DMS79 treated with DMSO at 0.1 percent for 48 hours (cell line): ENCODE measurements at places on chromosomes 12 and 14.

- no peak for DNase-seq
Observed at GRCh38 chr14:52042371-52043289, 26.2 kb downstream of the NID2 start.

DNA sequence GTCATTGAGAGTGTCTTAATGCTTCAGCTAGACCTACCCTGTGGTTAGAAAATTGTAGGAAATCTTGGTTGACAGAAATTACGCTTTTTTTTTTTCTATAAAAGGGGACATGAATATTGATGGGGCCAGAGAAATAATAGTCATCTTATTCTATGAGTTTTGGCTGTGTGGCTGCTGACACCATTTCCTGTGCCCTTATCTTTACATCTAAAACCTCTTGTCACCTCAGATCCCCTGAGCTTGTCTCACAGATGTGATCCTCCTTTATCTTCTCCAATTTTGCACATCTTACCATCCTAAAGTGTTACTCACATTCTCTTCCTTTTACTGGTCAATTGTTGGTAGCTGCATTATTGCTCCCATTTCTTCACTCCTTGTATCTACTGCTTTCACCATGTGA, 36.1 kb downstream of the ASCL1 start:
- no peak for DNase-seq

DNA sequence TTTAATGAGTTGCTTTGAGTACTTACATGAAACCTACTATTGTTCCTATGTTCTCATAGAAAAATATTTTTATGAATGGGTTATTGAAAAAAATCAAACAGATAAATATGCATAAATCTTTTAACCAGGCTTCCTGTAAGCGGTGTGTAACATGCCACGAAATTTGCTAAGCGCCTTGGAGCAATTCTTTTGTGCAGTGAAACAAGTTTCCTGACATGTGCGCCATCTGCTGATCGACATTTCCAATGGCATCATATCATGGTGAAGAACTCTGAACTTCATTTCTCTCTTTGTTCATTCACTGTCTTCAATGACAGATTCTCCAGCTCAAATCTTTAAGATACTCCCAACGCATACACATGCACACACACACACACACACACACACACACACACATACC, 145.6 kb upstream of the NAV3 start:
- DNase-seq = peak; percentile 68

- DNase-seq = no peak
Observed at GRCh38 chr14:32701475-32701874, 237.2 kb upstream of the NPAS3 start.

DNA sequence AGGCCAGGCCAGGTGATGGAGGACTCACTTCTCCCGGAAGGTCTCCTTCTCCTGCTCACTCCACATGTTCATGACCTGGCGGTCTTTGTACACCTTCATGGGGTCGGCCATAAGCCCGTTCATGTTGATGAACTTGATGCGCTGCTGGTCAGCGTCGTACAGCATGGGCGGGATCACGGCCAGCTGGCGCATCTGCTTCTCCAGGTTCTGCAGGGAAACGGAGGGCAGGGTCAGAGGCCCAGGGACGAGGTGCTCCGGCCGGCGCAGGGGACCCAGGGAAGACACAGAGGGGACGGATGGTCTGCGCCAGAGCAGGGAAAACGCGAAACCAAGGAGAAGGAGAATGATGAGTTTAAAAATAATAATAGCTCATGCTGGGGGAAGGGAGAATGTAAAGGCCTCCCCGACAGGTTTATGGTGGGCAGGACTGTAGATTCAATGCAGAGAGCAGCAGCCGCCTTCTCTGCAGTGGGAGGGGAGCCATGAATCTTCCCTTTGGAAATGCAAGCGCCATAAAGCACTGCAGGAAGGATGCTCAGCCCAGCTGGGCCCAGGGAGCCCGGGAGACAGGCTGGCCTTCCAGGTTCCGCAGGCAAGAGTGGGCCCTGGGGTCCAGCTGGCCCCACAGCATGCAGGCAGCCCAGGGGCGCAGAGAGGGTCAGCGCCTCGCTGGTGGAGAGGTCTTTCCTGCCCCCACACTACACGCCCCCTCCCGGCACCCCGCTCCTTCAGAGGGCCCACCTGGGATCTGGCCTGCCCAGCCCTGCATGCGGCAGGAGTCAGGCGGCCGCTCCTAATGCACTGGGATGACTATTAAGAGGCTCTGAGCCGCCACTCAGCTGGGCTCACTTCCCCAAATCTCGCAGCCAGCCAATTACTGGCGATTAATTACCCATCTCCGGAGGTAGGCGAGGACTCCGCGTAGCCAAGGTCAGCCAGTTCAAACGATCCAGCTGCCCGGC, 132.0 kb downstream of the RFLNA start:
- peak; percentile 30 for DNase-seq

DNA sequence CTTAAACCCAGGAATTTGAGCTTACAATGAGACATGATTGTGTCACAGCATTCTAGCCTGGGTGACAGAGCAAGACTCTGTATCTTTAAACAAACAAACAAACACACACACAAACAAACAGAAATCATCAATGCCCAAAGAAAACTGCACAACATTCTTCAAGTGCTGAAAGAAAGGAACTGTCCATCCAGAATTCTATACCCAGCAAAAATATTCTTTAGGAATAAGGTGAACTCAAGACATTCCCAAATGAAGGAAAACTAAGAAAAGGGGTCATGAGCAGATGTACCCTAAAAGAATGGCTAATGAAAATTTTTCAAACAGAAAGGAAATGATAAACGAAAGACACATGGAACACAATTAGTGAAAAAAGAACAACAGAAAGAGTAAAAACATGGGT, 22.3 kb upstream of the RNF212B start:
- no peak for DNase-seq

DNA sequence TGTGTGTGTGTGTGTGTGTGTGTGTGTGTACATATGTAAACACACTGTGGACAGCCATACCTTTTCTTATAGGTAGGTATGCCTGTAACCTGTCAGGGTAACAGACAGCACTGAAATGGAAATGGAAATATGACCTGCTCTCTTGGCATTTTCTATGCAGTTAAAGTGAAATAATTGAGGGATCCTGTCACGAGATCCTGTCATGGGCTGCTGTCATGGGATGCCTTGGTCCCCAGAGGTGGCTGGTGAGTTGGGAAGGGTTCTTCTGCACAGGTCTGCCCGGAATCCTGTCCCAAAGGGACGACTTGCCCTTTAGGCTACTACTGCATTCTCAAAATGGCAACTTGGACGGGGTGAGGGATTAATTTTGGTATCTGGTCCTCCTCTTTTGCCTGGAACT, 47.3 kb downstream of the ELK3 start:
- no peak for DNase-seq

- DNase-seq = no peak
Observed at GRCh38 chr12:66692170-66692569, 13.3 kb upstream of the GRIP1 start.

DNA sequence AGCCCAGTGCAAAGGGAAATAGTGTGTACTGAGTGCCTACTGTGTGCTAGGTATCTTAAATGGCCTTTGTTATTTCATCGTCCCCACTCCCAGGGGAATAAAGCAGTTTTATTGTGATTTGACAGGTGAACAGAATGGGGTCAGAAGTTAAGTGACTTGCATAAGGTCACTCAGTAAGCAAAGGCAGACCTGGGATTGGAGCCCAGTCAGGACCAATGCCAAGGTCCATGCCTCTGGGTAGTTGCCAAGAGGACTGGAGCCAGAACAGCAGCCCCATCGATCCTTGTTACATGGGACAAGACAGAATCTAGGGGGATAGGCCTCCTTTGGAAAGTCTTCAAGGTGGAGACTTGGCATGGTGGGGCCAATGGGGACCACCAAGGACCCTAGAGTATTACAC, 227.4 kb upstream of the PWP1 start:
- DNase-seq = no peak

- DNase-seq = no peak
Observed at GRCh38 chr12:26088998-26089397, 35.8 kb downstream of the BHLHE41 start.

GRCh38 chr12:116142936-116143898, 134.3 kb downstream of the MED13L start:
- DNase-seq = no peak

- DNase-seq = no peak
Observed at GRCh38 chr14:55302367-55303124, 31.3 kb downstream of the FBXO34 start.

GRCh38 chr14:75875958-75876357, 105.8 kb downstream of the TGFB3 start:
- no peak for DNase-seq

DNA sequence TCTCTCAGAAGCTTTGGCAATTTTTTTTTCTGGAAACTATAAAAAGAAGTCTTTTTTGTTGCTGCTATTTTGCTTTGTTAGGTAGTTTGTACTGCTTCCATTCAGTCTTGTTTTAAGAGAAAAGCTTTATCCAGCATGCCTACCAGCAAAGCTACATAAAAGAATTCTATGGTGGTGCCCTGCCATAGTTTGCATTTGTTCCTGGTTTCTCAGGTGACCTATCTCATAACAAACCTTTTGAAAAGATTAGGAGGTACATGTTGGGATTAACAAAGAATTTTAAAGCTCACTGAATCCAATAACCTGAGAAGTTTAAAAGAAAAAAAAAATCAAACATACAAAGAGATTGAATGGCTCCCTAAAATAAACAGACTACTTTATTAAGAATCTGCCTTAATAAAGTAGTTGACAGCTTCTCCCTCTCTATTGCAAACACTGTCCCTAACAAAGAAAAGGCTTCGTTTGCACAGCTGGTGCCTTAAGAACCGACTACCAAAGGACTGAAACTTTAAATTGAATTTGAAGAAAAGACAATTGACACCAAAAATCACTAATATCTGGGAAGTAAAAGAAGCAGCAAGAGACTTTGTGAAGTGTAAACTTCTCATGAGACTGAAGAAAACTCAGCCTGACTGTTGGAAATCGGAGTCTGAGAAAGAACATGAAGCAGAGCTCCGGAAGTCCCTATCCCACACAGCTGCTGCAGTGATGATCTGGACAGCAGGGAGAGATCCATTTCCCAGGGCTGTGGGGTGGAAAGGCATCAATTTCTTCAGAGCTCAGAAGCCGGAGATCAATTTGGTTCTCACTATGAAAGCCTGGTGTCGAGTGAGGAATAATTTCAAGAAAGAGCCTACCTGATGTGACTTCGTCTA, 102.7 kb upstream of the PLEKHA5 start:
- DNase-seq = no peak

GRCh38 chr12:51865757-51866270, 17.3 kb upstream of the FIGNL2 start:
- DNase-seq = no peak

GRCh38 chr12:89492883-89493282, 31.7 kb downstream of the GALNT4 start:
- DNase-seq = no peak

DNA sequence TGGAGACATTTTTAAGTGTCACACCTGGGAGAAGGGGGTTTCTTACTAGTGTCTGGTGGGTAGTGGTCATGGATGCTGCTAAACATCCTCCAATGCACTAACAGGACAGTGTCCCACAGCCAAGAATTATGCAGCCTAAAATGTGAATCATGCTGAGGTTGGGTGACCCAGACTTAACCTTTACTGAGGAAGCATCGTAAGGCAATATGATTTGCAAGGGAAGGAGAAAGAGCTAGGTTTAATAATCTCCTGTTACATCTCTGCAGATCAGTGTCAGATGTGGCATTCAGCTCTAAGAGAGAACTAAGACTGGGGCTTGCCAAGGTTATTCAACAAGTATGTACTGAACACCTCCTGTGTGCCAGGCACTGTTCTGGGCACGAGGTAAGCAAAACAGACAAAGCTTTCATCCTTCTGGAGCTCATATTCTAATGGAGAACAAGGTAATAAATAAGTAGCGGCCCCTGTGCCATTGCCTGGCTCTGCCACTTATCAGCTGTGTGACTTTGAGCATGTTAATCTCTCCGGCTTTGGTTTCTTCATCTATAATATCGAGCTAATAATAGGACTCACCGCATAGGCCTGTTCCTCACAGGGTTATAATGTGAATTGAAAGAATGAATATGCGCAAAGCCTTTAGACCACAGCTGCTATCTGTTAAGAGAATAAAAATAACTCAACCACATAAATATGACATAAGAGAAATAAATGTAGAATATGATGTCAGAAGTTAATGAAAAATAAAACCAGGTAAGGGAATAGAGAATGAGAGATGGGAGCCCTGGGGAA, 13.5 kb upstream of the GOLGA5 start:
- no peak for DNase-seq
